ENCODE measurements at places on chromosomes 1 and 21.
A peak's percentile ranks its signal among the peaks of the same experiment; 100 is the strongest.

GRCh38 chr21:24823247-24823646 lies 784.0 kb downstream of the MRPL39 start:
- DNase-seq, result no peak

- DNase-seq, result no peak
These were observed 444.8 kb downstream of the KIF26B start for GRCh38 chr1:245599371-245600174.

- peak; percentile 88 for DNase-seq
These were observed 98.3 kb downstream of the CD58 start for GRCh38 chr1:116472431-116472961.

GRCh38 chr21:33696465-33696864 lies 54.2 kb downstream of the ITSN1 start:
- DNase-seq, result no peak

- DNase-seq, result no peak
These were observed 151.0 kb downstream of the CDC7 start for GRCh38 chr1:91651661-91652071.

DNA sequence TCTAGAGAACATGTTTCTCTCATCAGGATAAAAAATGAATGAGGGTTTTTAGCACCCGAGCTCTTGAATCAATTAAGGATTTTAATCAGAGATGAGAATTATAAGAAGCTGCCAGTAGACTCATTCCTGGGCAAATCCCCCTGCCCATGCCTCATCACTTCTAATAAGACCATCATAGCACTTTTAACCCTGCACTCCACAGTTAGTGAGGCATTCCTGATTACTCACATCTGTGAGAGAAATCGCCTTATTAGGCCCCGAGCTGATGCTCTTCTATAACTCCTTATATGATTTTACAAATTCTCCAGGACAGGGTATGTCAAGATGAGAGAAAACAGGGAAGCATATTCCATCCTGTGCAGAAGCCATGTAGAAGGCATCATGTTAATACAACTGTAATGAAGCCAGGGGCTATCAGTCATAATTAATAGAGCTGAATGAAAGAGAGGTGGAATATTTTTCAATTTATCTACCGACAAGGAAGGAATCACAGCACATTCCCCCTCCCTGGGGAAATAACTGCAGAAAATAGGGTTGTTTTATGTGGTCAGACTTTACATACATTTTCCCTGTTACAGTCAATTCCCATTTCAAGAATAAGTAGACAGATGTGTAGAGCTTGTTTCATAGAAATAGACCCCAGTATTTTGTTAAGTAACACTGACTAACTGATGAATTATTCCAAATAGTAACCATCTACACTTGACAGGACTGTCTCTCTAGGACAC lies 272.7 kb downstream of the HHIPL2 start:
- DNase-seq, result no peak

DNA sequence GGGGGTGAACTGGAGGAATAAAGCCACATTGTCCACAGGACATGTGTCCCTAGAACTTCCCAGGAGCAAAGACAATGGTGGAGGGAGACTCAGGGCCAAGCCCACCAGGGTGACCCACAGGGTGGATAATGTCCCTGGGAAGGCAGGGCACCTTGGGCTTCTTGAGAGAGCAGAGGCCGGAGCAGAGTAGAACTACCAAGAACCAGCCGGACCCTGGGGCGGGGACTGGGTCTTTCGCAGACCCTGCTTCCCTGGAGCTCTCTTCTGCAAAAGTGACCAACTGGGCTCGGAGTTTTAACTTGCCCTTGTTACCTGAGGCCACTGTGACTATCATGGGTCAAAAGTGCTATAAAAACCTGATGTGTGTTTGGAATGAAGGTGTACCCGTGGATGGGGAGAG lies 875 bp upstream of the FAM3B start:
- no peak for DNase-seq

- no peak for DNase-seq
These were observed 418.5 kb downstream of the PTPRC start for GRCh38 chr1:199057322-199057721.

GRCh38 chr1:14334336-14335176 lies 263.9 kb upstream of the KAZN start:
- DNase-seq, result no peak

DNA sequence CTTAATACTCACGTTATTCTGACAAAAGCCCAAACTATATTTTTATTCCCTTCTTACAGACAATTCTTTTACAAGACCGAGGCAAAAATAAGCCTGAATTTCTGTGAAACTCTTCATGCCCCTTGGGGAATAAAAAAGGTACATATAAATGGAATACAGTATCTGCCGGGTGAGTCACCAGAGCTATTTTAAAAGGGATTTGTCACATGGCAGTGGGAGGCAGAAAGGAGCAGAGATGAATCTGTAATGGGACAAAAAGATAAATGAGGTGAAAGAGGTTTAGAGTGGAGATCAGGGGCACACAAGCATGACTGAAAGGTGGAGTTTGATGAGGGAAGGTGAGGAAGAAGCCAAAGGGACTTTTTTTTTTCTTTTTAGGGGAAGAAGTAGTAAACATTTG lies 8.8 kb downstream of the XCL1 start:
- DNase-seq, result no peak

GRCh38 chr1:20483833-20484518 lies 2.0 kb downstream of the CAMK2N1 start:
- no peak for DNase-seq

DNA sequence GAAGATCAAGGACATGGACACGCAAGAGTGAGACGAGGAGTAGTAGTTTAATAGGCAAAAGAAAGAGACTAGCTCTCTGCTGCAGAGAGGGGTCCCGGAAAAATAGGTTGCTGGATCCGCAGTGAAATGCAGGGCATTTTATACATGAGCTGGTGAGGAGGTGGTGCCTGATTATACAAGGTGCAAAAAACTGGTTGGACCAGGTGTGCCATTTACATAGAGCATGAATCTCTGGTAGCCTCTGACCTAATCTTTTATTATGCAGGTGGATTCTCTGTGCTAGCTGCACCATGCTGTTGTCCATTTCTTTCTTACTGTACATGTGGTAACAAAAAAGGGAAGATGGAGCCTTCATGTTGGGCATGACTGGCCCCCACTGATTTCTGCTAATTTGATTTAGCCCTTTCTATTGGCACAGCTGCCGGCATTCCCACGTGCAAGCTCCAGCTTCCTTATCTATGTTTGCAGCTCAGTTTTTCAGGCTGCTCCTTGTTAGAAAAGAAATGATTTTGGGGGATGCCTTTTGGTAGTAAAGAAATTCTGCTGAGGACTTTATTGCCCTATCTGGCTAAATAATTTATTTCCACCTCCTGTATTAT lies 548.1 kb downstream of the BRINP3 start:
- no peak for DNase-seq

DNA sequence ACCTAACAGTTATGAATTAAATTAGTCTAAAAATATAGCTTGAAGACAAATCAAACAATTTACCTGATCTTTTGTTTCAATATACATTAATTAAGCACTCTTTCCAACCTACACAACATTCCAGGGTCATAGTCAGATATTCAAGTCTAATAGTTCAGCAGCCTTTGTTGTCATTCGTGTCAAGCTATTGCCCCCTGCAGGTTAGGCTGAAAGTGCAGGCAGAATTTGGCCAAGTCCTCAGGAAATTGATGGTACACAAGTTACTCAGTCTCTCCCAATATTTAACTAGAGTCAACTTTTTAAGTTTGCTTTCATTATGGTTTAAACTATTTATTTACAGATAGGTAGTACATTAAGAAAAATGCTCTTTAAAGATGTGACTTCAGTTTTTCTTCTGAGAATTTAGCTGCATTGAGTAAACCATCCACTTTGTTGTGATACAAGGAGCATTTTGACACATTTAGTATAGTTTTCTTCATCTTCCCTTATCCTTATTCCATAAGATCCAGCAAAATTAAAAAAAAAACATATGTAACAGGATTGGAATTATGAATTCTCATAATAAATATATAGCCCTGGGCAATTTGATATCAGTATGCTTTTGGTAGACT lies 130.3 kb upstream of the DPYD start:
- DNase-seq, result peak; percentile 88

GRCh38 chr1:59263111-59263510 lies 33.8 kb upstream of the FGGY start:
- no peak for DNase-seq

DNA sequence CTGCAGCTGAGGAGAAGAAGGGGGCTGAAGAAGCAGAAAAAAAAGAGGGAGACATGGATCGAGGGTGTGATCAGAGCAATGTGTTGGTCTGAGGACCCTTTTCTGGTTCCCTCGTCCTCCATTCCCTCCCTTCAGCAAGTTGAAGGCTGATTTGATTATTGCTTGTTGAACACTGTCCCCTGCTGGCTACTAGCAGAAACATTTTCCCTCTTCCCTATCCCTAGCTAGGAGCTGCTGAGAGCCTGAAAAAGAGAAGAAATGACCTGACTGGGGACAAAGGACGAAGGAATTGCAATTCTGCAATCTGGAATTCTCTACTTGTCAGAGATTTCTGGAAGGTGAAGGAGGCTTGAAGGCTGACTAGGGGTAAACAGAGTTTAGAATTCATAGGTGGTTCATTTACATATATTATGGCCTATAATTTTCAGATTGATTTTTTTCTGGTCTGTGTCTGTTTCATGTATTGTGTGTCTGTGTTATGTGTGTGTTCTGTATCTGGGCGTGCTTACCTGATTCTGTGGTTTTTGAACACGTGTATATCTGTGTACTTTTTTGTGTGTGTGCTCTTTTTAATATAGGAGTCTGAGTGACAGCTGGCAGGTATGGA lies 9.8 kb downstream of the NHLH1 start:
- peak; percentile 88 for DNase-seq

DNA sequence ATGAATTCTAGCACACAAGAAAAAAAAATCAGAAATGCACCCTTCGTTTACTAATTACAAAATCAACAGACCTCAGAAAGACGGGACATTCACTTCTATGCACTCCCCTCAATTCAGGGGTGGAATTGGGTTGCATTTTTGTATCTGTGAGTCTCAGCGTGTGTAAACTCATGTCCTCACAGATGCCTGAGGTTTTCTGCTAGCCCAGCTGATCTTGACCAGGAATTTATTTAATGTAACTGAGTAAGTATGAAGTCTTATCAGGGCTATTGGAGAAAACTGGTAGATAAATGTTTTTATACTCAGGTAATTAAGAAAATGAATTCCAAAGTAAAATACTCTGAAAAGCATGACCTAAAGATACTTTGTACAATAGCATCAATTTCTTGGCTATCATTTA lies 167.7 kb downstream of the RUNX1 start:
- no peak for DNase-seq
